ENCODE measurements at places on chromosomes 4 and X. TPM values are rescaled to one million over a fixed set of nuclear protein-coding genes. Genes with fewer than 3 reads are reported as not detected.

DNA sequence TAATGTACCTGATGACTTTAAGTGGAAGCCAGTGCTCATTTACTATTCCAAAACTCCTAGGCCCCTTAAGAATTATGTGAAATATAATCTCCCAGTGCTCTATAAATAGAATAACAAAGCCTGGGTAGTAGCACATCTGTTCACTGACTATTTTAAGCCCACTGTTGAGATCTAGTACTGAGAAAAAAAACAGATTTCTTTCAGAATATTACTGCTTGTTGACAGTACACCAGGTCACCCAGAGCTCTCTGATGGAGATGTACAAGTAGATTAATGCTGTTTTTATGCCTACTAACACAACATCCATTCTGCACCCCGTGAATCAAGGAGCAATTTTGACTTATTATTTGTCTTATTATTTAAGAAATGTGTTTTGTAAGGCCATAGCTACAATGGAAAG, 75.7 kb downstream of the FAM47C start:
- no peak for DNase-seq
- H3K36me3 ChIP-seq = no peaks in the 10 kb centered on the region
- H3K27me3 ChIP-seq = no peaks in the 10 kb centered on the region

GRCh38 chrX:12401252-12401651, 263.0 kb downstream of the FRMPD4 start:
- no peaks in the 10 kb centered on the region for H3K36me3 ChIP-seq
- no peak for DNase-seq
- no peak overlapping the region for H3K4me3 ChIP-seq
- H3K27ac ChIP-seq = no peak overlapping the region

DNA sequence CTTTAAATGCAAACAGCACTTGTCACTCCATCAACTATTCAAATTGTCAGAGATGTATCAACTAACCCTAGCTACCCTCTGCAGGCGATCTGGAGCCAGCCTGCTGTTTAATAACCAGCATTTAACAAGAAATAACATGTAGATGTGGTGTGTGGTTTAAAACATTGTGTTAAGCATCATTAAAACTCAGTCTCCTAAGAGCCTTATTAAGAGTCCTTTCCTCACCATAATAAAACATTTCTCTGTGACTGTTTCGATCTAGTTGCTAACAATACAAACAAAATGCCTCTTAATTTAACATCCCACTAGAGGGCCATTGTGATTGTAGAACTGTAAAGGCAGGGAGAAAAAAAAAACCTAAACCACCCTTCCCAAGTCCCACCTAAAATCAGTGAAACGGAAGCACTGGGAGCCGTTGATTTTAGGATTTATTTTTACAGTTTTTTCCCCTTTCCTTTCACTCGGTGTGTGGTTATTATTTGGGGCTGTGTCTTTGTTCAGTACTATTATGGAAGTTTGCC, 708.6 kb downstream of the C4orf33 start:
- no peaks in the 10 kb centered on the region for H3K36me3 ChIP-seq
- H3K4me1 ChIP-seq = no peaks in the 10 kb centered on the region
- H3K27ac ChIP-seq = no peak overlapping the region
- H3K4me3 ChIP-seq = no peak overlapping the region

DNA sequence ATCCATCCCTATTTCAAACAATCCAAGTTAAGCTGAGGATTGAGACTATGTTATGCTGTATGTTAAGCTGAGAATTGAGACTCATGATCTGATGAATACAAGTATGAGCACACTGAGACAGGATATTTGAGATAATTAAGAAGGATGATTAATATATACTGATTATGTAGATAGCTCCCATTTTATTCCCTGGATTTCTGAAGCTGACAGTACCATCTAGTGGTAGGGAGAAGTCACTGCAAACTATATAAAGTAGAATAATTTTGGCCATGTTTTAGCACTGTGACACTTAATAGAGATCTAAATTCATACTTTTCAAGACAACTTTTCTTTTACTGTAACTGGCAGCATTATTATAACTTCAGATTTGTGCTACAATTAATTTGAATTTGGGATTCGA, 63.8 kb upstream of the HPRT1 start:
- no peaks in the 10 kb centered on the region for H3K27me3 ChIP-seq
- DNase-seq = no peak
- no peaks in the 10 kb centered on the region for H3K4me1 ChIP-seq
- no peak overlapping the region for H3K27ac ChIP-seq

WAS gene
- total RNA-seq = 3.0 TPM

- H3K27me3 ChIP-seq = no peaks in the 10 kb centered on the region
- DNase-seq = no peak
- no peak overlapping the region for H3K4me3 ChIP-seq
- peaks cover 10% of the 10 kb centered on the region for H3K4me1 ChIP-seq
- H3K27ac ChIP-seq = no peak overlapping the region
- H3K36me3 ChIP-seq = no peaks in the 10 kb centered on the region
Measured at GRCh38 chr4:15314974-15315373, 112.9 kb upstream of the C1QTNF7 start.

- no peak overlapping the region for H3K4me3 ChIP-seq
- H3K27me3 ChIP-seq = no peaks in the 10 kb centered on the region
- H3K4me1 ChIP-seq = peaks cover 32% of the 10 kb centered on the region
- peak overlapping the region; percentile 100 for H3K27ac ChIP-seq
Measured at GRCh38 chr4:39635023-39635422, 3.6 kb downstream of the SMIM14 start.

DNA sequence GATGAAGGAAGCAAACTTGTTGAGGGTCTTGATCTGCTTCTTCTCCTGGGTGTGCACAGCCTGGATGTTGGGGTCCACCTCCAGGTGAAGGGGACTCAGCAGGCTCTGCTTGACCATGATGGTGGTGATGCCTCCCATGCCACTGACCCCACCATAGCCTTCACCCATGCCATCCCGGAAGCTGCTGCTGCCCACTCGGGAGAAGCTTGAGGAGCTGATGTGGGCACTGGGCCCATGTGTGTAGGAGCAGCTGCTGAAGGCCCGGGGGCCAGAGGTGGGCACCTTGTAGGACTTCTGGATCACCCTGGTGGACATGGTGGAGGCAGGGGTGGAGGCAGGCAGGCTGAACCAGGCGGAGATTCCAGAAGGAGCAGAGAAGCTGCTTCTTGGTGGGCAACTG, 432.7 kb upstream of the DIPK2B start:
- H3K36me3 ChIP-seq = no peaks in the 10 kb centered on the region
- DNase-seq = no peak
- no peak overlapping the region for H3K4me3 ChIP-seq
- no peaks in the 10 kb centered on the region for H3K4me1 ChIP-seq

GRCh38 chrX:72081605-72082320, 50.0 kb downstream of the RTL5 start:
- peaks cover 27% of the 10 kb centered on the region for H3K4me1 ChIP-seq
- no peak for DNase-seq
- H3K27me3 ChIP-seq = no peaks in the 10 kb centered on the region
- H3K27ac ChIP-seq = peak overlapping the region; percentile 19

BRS3 gene
- not detected for total RNA-seq
